ENCODE measurements at places on chromosomes 1 and 21.

DNA sequence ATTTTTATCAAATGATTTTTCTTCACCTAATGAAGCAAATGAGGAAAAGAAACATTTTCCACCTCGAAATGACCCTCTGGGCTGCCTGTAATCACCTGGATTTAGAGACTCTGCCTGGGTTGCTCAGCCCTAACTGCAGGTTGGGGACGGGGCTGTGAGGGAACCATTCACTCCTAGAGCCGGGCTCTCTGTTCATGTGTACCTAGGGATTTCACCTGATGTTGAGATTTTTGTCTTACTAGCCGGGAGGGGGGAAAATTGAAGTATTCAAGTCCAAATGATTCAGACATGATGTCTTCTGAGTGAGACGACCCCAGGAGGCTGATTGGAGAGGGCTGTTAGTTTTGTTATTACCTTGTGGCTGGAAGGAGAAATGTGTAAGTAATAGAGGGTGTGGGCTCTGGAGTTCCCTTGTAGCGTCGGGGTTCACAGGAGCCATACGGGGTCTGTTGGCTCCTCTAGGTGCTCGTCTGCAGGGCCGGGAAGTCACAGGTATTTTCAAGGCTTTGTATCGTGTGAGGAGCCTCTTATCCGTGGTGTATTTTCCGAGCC, 42.3 kb upstream of the PWP2 start:
- no peak for DNase-seq

DNA sequence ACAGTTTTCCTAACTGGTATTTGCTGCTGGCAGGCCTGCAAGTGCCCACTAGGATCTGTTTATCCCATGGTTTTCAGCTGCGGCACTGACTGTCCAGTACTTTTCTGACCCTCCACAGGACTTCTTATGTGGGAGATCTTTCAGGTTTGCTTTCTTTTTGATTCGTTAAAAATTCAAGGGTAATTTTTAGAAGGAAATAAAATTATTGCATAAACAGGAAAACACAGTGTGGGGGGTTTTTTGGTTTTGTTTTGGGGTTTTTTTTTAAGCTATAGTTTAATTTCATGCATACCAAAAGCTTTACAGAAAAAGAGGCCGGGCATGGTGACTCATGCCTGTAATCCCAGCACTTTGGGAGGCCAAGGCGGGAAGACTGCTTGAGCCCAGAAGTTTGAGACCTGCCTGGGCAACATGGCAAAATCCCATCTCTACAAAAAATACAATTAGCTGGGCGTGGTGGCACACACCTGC, 3.6 kb downstream of the NIBAN1 start:
- DNase-seq, result no peak

DNA sequence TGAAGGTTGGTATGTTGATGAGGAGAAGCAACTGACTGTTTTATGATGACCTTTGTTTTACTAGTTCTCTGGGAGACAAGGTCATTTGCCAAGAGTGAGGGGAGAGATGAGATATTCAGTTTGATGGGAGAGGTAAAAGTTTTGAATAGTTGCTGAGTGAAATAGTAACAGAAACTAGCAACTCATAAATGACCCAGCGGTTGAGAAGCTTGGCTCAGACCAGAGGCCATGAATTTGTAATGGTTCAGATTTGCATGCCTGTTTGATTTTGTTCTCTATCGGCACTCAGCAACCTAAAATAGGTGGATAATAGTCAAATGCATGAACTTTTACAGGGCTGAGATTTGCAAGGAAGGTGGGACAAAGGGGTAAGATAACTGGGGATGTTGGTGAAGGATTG, 6.6 kb downstream of the CCDC30 start:
- DNase-seq, result peak; percentile 39

- DNase-seq, result no peak
Measured at GRCh38 chr1:117846674-117847425, 82.6 kb downstream of the GDAP2 start.

- DNase-seq, result peak; percentile 28
Measured at GRCh38 chr1:86155807-86156565, 586 bp downstream of the COL24A1 start.

DNA sequence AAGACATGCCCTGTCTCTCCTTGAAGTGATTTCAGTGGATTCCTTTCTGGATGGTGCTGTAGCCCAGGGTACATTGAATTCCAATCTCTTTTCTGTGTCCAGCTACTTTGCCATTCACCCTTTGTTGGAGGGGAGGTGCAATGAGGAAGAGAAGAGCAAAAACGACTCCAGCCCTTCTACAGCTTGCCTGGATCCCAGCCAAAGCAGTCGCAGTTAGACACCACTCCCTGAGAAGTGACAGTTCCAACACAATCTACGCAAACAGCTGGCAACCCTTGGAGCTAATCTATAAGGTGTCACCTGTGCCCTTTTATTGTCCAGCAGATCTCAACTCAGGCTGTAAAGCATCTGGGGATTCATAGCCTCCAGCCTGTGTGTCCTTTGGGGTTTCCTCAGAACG, 4.6 kb downstream of the CD244 start:
- DNase-seq, result no peak

DNA sequence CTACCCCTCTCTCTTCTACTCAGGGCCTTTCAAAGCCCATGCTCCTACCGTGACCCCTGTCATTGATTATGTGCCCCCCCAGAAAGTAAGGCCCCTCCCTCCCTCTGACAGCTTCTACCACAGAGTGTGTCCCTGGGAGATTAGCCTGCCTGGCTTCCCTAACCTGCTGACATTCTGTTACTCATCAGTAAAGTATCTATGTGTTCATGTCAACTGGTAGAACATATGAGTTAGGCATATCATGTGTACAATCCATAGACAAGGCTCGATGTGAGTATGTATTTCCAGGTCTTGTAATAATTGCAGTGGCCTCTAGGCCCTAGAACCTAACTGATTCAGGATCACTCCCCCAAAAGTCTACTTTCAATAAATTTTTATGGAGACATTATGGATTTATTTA, 120.0 kb downstream of the GIPC2 start:
- no peak for DNase-seq

DNA sequence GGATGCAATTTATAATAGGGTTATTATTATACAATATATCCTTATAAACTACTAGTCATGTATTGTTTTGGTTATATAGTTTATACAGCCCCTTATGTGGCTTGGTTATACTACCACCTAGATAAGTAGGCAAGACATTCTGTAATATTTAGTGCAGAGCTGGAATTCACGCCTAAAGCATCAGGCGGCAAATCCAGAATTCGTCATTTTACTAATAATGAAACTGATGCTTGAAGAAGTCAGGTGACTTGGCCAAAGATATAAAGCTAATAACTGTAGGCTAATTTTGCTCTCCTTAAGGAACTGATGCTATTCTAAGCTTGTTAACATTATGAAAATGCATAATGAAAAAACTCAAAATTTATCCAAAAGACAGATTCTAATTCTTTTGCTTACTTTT, 10.8 kb downstream of the NSL1 start:
- DNase-seq, result no peak

- no peak for DNase-seq
Measured at GRCh38 chr1:155245163-155245524, 10.1 kb downstream of the ENTREP3 start.

DNA sequence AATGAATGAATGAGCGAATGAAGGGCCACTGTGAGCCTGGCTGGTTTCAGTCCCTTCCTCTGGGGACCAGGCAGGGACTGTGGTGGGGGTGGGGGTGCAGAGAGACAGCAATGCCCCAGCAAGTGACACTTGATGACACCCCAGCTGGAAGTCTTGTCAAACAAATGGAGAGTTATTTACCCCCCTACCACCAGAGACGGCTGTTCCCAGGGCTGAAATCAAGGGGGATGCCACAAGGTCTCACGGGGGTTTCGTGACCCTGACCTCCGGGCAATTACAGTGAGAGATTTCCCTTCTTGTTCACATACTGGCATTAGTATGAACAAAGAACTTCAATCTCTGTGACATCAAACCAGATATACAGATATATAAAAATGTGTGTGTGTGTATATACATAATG, 34.0 kb upstream of the LMO4 start:
- DNase-seq, result no peak

DNA sequence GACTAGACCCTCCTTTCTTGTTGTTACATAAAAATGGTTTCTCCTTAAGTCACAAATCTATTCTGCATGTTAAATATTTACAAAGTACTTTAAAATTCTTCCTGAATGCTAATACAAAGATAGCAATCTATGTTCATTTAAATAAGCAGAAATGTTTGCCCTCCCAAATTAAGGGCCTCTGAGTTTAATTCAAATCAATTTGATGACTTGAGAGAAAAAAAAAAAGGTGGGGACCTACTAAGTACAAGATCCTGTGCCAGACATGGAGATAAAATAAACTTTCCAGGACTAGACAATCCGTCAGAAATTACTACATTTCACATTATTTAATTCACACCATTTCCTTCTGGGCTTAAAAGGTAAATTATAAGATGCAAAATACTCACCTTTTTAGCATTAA, 548.3 kb downstream of the DPYD start:
- no peak for DNase-seq
